NCI-H774 (cell line): ENCODE measurements at places on chromosomes 1 and 21.

- DNase-seq = no peak
Observed at GRCh38 chr1:168920456-168921094, 185.9 kb upstream of the ATP1B1 start.

GRCh38 chr1:153536671-153537375 lies 1.0 kb upstream of the S100A6 start:
- DNase-seq = no peak

GRCh38 chr1:39088658-39089057 lies 62.5 kb downstream of the NDUFS5 start:
- no peak for DNase-seq

DNA sequence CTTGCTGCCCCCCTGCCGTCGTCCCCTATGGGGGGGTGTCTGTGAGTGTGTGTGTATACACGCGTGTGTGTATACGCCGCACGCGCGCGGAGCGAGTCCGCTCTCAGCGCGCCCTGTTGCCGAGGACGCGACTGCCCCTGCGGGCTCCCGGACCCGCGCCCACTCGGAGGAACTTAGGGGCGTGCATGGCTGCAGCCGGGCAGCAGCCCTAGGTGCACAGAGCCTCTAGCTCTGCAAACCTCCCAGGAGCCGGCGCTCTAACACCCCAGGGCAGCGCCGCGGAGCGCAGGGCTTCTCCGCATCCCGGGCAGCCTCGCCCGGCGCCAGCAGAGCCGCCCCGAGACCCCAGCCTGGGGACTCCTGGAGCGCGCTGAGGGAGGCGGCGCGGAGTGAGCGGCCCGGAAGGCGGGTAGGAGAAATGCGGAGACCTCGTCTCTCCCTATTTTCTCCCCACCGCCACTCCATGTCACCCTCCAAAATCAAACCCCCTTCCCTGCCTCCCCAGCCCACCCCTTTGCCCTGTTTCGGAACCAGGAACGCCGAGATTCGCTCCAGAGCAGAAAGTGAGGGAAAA lies 574 bp downstream of the ITPKB start:
- no peak for DNase-seq
